ACHN (cell line): ENCODE measurements at places on chromosomes 5 and 9.

DNA sequence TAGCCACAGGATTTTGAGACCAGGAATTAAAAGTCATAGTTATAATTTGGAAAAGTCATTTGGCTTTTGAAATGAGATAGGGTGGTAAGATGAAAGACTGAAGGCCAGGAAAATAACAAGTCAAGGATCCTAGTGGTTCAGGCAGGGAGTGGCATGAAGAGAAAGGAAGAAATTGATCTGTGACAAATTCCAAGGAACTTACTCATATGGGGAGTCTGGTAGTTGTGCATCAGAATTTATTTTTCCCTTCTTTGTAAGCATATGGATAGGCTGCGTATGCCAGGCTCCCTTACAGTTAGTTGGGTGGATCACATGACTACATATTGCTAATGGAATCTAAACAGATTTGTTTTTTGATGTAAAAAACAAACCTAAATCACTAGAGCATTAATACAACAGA lies 21.0 kb downstream of the ISL1 start:
- no peak for DNase-seq

DNA sequence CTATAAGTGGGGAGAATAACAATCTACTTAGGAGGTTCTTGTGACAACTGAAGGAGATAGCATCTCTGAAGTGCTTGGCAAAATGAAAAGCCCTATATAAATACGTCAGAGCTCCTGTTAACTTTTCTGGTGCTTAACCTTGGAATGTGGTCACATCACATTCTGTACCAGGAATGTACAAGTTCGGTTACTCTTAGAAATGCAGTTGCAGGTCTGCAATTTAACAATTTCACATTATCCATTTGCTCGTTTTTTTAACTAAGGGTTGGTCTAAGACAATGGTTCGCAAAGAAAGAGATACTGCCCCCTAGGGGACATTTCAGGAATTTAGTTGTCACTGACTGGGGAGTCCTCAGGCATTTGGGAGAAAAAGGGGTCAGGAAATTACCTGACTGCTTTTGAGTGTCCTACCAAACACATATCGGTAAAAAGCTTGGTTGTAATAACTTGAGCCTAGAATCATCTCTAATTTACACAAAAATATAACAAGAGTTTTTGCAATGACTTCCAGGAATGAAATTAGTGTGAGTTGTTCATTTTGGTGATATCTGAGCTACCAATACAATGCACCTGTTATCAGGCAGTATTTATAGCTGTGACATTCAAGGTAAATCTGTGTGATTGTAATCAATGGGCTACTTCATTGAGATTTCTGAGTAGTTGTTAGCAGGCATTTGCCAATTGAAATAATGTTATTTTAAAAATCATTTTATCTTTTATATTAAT lies 5.4 kb upstream of the HBEGF start:
- DNase-seq = peak; percentile 72

DNA sequence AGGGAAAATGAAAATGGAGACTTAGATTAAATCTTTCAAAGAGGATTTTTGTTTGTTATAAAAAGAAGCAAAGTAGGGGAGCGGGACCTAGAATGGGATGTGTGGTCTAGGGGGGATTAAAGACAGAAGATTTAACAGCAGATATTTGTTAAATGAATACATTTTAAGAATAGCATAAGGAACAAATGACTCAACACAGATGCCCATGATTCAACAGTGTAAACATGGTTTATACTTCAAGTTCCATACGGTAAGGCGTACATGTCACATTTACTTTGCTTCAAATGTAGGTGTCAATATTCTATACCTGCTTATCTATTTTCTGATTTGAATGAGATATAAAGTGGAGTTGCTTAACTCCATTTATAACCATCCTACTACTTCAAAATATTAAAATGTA lies 1.5 kb downstream of the TICAM2 start:
- DNase-seq = no peak

DNA sequence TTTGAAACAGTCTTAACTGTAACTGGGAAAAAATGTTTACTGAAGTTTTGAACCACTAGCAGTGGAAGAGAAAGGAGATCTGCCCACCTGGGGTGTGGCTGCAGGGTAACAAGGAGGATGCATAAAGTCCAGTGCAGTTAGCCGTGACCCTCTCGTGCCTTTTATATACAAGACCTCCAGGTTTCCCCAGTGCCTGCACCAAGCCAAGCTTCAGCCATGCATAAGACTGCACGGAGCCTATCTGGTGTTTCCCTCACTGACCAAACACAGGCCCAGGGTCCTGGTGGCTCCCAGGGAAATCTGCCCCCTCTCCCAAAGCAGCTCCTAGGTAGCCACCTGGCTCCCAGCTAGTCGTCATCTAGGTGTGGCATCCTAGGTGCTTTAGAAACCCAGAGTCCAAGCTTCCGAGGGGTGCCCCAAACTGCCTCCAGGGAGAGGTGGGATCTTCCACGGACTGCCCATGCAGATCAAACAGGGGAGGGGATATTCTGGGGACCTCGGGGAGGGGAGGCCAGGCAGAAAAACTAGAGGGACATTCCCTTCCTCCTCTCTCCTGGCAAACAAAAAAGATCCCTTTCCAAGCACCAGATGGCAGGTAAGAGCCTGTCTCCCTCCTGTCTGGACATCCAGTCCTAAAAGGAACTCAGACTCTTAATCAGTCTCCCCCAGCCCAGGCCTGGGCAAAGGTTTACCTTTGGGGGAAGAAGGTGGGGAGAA lies 2.7 kb downstream of the SHB start:
- DNase-seq = peak; percentile 25

- no peak for DNase-seq
Measured at GRCh38 chr9:80934095-80934494, 755.3 kb downstream of the TLE1 start.

- peak; percentile 69 for DNase-seq
Measured at GRCh38 chr5:139642891-139643871, 5.0 kb upstream of the CXXC5 start.

DNA sequence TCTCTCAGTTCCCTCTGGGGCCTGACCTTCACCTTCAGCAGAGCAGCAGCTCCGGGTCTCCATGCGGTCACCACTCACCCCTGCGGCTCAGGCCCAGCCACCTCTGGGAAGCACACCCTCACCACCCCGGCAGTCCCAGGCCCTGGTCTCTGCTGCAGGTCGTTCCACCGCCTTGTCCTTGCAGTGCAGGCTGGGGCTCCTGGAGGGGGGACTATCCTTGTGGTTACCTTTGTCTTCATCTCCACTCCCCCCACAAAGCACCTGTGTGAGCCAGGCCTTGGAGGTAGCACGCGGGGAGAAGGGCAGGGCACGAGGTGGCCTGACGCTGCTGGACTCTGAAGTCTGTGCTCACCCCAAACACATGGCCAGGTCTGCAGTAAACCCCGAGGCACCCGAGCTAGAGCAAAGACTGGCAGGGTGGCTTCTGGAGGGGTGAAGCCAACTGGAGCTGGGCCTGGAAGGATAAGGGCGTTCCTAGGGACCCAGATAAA lies 33.2 kb upstream of the RXRA start:
- DNase-seq = no peak

DNA sequence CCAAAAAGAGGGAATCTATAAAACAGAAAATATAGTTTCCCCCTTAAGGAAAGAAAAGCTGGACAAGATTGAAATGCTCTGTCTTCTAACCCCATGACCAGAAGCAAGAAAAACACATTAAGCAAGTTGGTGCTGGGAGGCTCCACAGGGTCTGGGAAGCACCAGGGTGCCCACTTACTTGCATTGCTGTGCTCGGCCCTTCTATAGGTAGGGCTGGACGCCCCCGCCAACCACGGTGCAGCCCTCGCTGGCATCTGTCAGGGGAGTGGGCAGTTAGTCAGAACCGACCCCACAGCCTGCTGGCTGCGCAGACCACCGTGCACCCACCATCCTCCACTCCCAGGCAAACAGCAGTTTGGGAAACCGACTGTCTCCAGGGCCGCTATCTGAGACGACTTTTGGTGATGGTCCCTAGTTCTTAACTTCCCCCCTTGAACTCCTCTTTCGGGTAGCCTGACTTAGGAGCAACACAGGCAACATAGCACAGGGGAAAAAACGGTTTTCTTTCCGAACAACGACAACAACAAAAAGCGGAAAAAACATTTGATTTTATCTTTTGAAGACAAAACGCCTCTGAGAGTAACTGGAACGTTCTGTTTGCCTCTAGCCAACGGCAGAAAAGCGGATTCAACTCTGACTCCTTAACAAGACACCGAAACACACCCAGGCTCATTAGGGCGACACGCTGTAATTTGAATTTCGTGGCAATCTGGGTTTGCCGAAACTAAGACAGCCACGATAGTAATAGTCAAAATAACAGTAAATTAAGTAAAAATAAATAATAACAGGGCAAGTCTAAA lies 3.9 kb downstream of the IRX2 start:
- DNase-seq = no peak

DNA sequence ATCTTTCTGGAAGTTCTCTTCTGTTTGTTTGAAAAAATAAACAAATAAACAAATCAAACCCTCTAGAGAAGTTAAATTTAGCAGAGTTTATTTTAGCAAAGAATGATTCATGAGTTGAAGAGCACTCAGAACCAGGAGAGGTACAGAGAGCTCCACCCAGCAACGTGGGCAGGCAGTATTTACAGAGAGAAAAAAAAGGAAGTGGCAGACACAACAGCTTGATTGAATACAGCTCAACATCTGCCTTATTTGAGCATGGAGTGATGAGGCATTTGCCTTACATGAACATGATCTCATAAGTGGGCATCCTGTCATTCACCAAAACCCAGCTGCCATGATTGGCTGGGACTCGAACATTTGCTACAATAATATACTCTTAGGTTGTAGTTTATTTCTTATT lies 381.6 kb upstream of the ADAMTS16 start:
- DNase-seq = no peak

DNA sequence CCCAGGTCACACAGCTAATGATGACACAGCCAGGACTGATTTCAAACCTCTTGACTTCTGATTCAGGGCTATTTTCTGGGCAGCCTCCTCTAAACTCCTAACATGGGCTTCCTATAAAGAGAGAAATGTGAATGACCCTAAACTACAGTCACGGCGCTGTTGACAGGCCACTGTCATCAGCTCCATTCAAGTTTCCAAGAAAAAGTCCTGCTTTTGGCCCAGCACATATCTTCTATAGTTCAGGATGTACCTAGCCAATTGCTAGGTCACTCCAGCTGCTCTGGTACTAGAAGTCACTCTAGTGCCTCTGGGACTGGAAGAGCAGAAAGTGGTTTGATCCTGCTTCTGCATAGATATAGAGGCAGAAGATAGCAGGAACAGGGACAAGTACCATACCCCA lies 64.9 kb upstream of the TARS1 start:
- DNase-seq = no peak

- no peak for DNase-seq
Measured at GRCh38 chr5:154577416-154577815, 99.4 kb upstream of the HAND1 start.

GRCh38 chr9:34994900-34995669 lies 5.5 kb downstream of the DNAJB5 start:
- no peak for DNase-seq

GRCh38 chr5:156534085-156534484 lies 207.1 kb downstream of the SGCD start:
- no peak for DNase-seq

DNA sequence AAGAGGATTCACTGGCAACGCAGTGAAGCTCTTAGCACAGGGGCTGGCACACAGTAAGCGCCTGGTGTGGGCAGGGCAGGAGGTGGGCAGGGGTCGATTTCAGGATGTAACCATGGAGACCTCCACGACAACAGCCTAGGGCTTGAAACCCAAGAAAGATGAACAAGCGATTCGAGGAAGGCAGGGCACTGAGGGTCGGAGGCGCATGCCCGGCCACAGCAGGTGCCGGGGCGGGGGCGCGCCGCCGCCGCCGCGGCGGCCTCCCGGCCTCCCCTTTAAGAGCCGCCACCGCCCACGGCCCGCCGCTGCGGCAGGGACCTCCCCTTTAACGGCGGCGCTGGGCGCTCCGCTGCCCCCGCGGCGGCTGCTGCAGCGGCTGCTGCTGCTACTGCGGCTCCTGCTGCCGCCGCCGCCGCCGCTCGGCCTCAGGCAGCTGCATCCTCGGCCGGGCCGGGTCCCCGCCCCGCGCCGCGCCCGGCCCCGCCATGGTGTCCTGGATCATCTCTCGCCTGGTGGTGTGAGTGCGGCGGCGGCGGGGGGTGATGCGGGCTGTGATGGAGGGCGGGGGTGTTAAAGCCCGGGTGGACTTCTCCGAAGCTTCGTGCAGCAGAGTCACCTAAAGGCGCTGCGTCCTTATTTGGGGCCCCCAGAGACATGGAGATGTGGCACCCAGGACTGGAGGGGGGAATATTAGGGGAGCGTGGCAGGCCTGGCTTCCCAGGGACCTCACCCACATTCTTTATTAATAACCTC lies at the start of gene REEP2:
REEP2 (plus strand) TSS at position 334 of the 753 bp plus-strand sequence; CDS start at position 486, 152 bp downstream.
- peak; percentile 52 for DNase-seq

DNA sequence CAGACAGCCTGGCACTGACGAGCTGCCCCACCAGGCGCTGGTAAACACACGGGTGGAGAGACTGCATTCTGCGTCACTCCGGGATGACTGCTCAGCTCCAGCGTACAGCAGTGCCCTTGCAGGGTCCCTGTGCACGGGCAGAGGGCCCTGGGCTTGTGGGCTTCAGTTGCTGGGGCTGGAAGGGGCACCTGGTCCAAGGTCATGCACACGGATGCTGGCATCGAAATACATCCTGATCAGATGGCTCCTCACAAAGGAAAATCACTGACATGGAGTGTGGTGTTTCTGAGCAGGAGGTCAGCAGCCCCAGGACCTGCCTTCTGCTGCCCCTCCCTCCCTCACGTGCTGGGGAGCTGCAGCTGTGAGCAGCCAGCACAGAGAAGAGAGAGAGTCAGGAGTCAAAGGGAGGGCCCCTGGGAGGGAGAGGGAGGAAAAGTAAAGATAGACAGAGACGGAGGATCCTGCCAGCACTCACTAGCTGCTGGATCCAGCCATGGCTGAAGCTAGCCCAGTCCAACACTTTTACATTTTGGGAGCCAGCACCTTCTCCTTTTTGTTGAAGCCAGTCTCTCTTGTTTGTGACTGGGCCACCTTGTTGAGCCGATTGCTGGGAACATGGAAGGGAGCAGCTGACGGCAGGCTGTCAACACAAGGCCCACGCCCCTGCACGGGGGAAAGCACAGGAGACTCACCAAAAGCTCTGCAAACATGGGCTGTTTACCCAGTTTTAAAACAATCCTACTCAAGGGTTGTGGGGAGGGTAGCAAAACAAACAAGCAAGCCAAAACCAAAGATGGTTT lies 166.5 kb upstream of the PHYKPL start:
- no peak for DNase-seq

DNA sequence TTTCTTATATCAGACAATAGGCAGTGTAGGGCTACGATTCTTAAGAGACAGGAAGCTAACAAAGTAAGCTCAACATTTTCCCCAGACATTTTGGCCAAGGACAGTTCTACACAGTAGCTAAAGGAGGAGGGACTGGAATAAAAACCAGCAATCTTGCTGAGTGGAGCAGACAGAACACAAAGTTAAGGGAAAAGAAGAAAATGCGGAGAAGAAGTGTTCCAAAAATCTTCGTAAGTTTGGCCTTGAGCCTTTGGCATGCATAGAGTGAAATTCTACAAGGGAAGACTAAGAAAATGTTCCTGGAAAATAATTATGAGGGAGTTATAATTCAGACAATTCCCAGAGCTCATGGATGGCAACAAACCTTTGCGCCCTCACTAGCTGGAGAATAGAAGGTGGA lies 748.0 kb upstream of the CTNND2 start:
- no peak for DNase-seq
